ENCODE measurements at places on chromosomes 4 and X. TPM values are rescaled to one million over a fixed set of nuclear protein-coding genes. Genes with fewer than 3 reads are reported as not detected.

GRCh38 chrX:30597216-30598012, 19.8 kb upstream of the TASL start:
- no peak for DNase-seq

DNA sequence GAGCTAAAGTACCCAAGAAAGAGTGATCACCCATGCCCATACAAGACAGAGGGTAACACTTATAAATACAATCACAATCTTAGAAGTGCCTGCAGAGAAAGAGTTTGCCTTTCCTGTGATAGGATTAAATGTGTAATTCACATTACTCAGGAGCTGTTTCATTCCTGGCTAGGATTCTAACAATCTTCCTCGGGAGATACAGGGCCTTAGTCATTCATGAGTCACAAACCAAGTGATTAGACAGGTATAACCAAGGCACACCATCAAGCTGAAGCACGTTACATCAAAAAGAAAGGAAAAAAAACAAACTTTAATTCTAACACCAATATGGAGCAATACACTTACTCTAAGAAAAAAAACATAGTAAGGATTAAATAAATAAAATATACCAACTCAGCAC, 14.9 kb downstream of the ABCG2 start:
- no peak for DNase-seq

GRCh38 chrX:19824603-19825002, 62.8 kb downstream of the SH3KBP1 start:
- peak; percentile 16 for DNase-seq

DNA sequence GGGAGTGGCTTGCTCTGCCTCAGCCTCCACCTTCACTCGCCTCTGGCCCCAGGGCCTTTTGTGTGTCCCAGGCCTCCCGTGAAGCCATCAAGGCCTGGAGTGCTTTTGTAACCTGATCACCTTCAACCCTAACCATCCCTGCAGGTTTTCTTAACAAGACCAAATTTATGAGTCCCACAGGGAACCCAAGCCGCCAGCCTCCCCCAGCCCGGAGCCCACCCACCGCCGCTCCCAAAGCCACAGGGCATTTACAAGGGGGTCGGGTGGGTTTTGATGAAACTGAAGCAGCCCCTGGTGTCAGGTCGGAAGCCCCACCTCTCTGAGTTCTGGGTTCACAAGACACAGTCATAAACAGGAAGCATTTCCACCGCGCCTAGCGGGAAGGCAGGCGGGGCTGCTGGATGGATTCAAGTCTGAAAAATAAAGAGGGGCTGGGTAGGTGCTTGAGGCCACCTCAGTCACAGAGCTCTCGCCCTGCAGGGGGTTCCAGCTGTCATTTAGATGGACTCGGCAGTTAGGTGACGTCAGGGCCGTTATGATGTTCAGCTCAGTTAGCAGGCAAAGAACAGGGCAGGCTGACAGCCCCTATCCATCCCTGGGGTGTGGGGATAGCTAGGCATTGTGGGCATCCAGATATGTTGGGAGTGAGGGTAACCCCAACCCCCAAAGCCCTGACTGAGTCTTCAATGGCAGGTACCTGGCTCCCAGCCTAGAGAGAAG, 128.5 kb downstream of the BCOR start:
- peak; percentile 82 for DNase-seq

DNA sequence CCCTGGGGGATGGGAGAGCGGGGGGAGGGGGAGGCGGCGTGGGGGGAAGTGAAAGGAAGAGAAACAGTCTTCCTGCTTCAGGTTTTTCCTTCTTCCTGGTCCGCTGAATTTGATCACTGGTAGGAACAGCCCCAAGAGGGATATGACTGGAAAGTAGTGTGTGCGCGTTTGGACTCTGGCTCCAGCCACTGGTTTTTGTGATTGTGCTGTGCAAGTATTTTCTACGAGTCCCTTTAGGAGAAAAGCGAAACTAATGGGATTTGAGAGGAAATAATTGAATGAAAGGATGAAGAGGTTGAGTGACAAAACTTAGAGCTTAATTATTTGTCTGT, 836 bp downstream of the PRRG1 start:
- no peak for DNase-seq

DNA sequence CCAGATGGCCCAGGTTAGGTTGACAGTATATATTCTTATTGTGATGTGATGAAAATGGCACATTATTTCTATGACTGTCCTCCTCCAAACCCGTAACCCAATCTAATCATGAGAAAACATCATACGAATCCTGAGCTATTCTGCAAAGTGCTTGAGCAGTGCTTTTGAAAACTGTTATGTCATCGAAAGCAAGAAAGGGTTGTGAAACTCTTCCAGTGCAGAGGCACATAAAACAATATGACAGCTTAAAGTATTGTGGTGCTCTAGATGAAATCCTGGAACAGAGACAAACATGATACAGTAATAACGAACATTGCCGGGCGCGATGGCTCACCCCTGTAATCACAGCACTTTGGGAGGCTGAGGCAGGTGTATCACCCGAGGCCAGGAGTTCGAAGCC, 1648.0 kb downstream of the STIM2 start:
- no peak for DNase-seq

GRCh38 chr4:185357733-185358440, 37.8 kb downstream of the LRP2BP start:
- DNase-seq = no peak

DNA sequence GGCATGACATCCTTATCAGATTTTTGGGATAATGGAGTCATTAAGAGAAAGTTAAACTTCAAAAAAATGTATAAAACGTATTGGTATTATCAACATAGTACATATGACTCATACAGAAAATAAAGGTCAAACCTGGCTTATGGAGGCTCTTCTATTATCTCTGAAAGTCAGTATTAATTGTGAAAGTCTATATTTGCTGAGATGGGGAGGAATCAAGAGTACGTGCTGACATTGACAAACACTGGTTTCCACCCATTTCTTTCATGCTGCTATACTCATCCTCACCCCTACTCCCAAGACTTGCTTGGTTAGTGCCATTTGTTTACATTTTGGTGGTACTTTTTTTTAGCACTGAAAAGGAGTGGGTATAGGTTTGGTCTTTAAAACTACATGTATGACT, 30.8 kb upstream of the PLA2G12A start:
- DNase-seq = no peak

- DNase-seq = no peak
These were observed 503.0 kb upstream of the DIAPH2 start for GRCh38 chrX:96181605-96182004.

DNA sequence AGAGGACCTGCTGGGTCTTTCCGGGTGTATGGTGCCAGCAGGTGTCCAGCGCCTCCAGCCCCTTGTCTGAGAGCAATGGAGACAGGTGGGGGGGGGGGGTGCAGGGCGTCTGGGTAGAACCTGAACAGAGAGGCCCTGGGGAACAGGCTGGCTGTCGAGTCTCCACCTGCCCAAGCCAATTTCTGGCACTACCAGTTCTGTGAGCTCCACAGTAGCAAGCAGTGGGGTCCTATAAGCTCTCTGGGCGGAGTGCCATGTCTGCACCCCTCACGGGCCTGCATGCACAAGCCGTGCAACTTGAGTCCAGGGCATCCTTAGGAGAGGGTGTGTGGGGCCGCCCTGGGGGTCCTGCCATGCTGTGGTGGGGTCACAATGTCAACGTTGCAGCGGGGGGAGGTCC, 10.1 kb upstream of the FGFR3 start:
- DNase-seq = no peak

- DNase-seq = no peak
These were observed 16.6 kb downstream of the ENPEP start for GRCh38 chr4:110492522-110492921.

- DNase-seq = peak; percentile 84
These were observed 60.2 kb upstream of the CBR4 start for GRCh38 chr4:169070071-169070894.

- no peak for DNase-seq
These were observed 389.4 kb downstream of the GALNTL6 start for GRCh38 chr4:172202480-172203076.

DNA sequence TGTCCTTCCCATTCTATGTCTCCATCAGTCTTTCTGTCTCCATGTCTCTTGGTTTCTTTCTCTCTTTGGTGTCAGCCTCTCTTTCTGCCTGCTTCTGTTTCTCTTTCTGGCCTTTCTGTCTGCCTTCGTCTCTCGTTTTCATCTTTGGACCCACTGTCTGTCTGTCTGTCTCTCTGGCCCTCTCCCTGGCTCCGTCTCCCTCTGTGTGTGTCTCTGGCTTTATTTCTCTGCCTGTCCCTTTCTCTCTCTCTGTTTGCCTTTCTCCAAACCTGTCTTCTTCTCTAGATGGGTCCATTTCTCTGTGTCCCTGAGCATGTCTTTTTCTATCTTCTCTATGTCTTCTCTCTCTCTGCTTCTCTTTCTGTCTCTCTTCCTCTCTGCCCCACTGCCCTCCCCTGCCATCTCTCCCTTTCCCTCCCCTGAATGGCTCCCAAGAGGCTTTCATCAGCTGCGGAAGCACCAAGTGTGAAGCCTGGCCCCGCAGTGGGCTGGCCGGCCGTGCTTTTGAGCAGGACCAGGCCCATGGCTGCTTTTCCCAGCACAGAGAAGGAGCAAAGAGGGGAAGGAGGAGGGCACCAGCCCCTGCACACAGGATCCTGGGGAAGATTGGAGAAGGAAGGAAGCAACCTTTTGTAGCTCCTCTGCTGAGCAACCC, 57.4 kb downstream of the PJA1 start:
- DNase-seq = peak; percentile 40

DNA sequence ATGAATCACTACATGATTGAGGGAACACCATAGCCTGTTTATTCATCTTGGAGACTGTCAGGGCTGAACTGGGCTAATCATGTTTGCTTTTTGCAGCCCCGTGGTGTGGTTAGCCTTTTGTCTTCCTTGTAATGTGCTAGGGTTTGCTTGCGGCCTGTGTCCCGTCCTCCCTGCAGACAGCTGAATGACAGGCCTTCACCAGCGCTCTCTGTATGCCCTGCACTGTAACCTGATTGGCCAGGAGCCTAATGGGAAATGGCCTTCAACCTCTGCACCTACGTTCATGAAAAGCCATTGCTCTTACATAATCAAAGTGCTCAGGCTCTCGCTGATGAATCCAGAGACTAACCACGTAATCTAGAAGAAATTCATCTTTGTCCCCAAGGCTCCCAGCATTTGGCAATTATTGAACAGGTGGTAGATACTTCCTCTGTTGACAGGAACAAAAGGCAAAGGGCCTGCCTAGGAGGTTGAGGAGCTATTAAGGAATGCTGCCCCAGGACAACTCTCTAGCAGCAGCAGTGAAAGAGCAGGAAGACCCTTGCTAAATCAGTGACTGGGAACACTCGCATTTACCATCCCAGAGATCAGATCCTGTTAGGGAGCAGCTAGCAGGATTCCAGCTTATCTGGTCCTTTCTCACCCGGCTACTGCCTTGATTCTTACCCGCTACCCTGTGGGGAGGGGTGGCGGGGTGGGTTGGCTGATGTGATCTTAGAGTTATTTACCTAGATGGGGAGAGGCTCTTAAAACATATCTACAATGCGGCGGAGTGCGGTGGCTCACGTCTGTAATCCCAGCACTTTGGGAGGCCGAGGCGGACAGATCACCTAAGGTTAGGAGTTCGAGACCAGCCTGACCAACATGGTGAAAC, 42.3 kb upstream of the FAT1 start:
- DNase-seq = no peak

SHROOM3 gene
- total RNA-seq = 67.3 TPM

MEPE gene
- total RNA-seq = not detected

ENAM gene
- 6.7 TPM for total RNA-seq
